Stimulated activated CD4-positive, alpha-beta T cell treated with anti-CD3 and anti-CD28 coated beads, TNF-alpha, amount 100 ng/mL, for 1 hour (primary cell): ENCODE measurements at places on chromosomes 12 and 14.

DNA sequence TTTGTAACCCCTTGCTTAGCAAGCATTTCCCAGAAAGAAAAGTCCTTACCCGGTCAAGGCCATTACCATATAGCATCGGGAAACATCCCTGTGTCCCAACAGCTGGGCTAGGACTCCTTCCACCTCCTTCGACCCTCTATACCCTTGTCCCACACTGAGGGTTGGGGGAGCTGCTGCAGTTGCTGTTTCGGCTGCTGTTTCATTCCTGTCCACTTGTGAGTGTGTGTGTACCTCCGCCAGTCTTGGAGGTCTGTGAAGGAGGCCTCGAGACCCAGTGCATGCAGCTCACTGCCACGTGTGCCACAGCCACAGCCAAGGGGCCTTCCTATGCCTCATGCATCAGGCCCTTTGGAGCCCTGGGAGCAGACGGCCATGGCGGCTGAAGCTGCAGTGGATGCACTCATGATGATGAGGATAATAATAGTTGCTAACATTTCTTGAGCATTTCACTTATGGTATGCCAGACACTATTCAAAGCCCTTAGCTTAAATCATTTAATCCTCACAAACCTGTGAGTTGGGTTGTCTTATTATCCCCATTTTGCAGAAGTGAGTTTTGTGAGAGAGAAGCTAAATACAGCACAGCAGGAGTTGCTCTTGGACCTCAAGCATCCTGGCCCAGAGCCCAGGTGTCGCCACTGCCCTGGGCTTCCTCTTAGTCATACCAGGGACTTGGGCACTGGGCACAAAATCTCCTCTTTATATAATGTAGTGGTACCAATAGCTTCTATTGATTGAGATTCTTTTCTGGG is 156.5 kb downstream of the PRKCH start:
- no peak for DNase-seq

- no peak for DNase-seq
These were observed 50.7 kb upstream of the C12orf71 start for GRCh38 chr12:27133022-27133590.

DNA sequence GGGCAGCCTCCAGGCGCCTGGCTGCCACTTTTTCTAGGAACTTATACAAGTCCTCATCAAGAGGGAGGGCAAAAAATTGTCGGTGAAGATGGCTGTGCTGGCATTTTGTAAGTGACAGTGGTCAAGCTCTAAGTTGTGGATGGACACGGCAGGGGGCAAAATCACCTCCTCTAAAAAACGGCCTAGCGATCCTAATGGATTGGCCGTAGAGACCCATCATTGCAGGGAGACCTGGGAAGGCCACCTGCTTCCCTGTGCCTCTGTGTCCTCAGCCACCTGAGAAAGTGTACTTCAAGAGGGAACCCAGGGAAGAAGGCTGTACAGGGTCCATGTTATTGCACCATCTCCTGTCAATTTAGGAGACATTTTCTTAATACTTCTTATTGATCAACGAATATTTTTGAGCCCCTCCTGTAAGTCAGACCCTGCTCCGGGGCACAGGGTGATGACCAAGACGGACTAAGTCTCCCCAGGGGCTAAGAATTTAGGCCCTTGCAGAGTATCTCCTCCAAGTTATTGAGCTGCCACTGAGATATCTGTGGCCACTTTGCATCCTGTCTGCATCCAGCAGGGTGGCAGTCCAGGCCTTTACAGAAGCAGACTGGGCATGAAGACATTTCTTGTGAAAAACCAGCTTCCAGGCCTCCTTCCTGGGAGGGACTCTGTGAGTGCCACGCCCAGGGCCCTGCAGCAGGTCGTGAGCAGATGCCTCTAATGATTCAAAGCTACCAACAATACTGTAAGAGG is 40.5 kb downstream of the PSMA6 start:
- DNase-seq: no peak

GRCh38 chr14:99131632-99132271 is 140.2 kb downstream of the BCL11B start:
- DNase-seq: no peak

GRCh38 chr14:80956922-80957321 is 1.5 kb downstream of the TSHR start:
- DNase-seq: no peak

- no peak for DNase-seq
These were observed 6.9 kb downstream of the TNFRSF1A start for GRCh38 chr12:6334940-6335450.
